Caco-2 (cell line): ENCODE measurements at places on chromosomes 4 and X.

DNA sequence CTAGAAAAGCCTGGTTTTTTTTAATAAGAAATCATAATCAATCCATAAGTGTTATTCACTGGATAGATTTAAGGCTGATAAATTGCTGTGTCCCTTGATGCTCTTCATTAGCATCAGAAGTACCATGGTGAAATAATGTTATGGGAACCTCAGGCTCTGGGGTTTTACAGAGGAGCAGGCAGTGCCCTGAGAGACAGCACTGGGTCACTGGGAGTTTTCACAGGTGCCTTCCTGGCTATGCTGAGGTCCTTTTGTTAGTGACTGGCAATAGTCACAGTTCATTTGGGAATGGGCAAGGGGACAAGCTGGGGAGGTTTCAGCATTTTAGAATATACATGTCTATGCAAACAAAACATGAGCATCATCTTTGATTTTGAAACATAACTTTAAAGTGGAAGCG is 38.6 kb downstream of the ANK2 start:
- DNase-seq: no peak

- no peak for DNase-seq
Measured at GRCh38 chr4:138460477-138461414, 218.6 kb upstream of the SLC7A11 start.

GRCh38 chrX:102155806-102156179 is at the start of gene BEX5:
Gene BEX5 (minus strand): TSS chrX:102155977. CDS start chrX:102154265, 1,712 bp downstream.
- no peak for DNase-seq

DNA sequence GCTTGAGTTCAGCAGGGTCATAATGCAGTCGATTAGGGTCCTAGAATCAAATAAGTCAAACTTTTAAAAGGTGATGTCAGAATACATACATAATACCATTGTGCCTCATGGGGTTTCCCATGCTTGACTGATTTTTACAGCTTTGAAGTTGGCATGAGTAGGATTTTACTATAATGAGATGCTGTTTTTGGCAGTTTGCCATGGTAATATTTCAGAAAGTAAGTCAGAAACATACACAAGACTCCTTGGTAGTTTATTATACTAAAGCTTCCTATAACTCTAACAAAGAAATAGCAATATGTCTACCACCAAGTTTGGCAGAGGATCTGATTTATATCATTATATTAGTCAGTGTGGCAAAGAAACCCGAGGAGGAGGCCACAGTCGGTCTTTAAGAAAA is 45.2 kb downstream of the PHKA2 start:
- no peak for DNase-seq

DNA sequence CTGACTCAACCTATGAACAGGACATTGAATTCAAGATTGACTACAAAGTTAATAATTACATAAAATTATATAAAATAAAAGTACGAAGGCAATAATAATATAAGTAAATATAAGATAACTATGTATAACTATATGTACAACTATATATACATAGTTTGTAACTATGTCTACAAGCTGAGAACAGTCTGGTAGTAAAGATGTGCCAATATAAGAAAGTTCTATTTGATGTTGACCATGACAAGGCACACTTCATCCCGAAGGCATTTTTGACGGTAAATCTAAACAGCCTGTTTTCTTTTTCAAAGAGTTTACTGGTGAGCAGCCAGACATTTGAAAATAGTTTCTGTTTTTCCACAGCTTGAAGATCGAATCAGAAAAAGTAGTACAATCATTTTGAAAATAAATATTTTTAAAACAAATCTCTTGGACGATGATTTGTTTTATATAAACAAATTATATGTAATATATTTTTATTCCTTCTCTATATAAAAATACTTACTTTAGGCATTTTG is 112.9 kb downstream of the CEP44 start:
- no peak for DNase-seq

DNA sequence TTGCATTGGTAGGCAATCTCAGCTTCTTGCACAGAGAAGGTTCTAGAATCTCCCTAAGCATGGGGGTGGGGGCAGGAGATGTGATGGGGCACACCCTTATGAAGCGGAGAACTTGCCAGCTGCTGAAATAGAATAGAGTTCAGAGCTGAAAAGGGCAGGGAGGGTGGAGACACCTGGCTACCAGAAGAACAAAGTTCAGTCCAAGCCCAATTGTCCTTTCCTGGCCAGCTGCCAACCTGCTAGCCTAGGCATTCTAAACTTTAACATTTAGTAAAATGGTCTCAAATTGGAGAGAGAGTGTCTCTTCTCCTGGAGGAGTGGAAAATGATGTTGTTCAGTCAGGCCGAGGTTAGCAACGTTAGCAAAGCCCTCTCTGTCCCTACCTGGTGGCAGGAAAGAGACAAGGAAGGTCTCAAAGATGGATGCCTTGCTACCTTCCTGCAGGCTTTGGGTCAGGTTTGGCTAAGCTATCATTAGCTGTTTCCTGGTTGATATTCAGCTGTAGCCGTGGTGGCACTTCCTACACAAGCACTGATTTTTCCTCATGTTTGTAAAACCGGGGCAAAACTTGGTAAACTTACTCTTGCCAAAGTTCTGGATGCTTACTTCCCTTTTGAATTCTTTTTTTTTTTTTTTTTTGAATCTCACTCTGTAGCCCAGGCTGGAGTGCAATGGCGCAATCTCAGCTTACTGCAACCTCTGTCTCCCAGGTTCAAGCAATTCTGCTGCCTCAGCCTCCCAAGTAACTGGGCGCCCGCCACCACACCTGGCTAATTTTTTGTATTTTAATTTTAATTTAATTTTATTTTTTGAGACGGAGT is 34.7 kb upstream of the NYX start:
- DNase-seq: peak; percentile 31

DNA sequence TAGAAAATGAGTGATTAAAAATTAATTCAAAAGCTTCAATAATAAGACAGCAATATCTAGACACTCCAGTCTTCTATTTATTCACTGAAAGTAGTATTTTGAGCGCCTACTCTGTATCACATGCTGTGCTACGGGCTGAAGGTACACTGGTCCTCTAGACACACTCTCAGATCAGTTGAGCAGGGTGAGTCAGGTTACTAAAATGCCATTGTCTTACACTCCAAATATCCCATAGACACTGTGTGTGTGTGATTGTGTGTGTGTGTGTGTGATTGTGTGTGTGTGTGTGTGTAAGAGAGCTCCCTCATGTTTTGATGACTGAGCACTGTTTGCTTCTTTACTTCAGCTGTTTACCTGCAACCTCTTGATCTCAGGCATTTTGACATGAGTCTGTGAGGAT is 342.8 kb upstream of the BOD1L1 start:
- DNase-seq: no peak

DNA sequence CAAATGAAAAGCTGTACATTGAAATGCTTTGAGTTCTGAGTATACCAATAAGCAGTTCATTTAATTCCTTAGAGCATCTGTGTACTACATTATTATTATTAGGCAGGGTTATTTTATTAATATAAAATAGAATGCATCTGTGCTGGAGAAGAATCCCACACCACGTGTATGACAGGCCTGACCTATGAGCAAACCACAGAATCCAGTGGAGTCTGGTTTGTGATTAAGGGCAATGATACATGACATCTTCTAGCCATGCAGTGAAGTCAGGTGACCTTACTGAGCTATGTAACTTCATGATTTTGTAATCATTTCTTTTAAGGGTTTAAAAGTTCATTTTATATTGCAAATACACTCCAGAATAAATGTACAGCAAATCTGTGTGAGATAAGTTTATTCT is 1165.0 kb upstream of the TENM3 start:
- DNase-seq: no peak

GRCh38 chr4:182745237-182745636 is 171.9 kb downstream of the DCTD start:
- DNase-seq: no peak

DNA sequence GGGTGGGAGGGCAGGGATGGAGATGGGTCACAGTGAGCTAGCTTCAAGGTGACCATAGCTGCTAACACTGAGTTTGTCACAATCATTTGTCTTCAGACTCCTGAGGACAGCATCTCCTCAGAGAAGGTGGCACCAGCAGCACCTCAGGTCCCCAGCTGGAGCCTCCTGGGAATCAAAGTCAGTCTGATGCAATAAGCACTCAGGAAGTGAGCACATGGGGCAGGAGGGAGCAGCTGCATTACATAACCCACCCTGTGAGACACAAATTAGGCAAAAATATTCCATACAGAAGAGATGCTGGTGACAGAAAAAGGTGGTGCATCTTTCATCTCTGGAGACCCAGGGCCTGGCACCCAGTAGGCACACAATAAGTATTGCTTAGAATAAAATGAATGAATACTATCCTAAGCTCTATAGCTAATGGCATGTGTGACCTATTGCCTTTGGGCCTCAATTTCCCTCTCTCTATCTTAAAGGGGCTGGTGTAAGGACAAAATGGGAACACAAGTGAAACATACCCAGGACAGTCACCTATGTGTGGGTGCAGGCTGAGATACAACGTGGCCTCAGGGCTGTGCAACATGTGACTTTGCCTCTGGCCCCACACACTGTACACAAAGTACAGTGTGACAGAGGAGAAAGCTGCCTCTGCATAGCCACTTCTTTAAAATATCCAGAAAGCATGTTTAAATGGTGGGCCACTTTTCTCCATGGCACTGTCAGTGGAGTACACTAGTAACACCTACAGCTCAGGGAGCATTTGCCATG is 37.1 kb downstream of the SLC39A8 start:
- no peak for DNase-seq

DNA sequence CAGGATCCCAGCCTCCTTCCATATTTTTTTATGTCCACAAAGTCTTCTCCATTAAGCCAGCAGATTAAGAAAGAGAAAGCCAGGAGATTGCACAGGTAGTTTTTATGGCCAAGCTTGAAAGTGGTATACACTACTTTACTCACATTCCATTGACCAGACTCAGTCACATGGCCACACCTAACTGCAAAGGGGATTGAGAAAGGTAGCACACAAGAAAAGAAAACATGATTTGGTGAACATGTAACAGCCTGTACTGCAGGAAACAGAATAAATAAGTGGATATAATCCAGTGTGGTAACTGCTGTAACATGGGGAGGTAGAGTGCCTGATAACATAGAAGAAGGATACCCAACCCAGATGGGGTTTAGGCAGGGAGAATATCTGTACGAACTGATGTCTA is 43.9 kb downstream of the HOPX start:
- no peak for DNase-seq

GRCh38 chr4:100208964-100209363 is 18.7 kb upstream of the DDIT4L start:
- no peak for DNase-seq

GRCh38 chr4:53022513-53023100 is 160.5 kb downstream of the RASL11B start:
- no peak for DNase-seq

- DNase-seq: peak; percentile 73
Measured at GRCh38 chr4:154559494-154560418, 3.1 kb upstream of the FGB start.

- DNase-seq: no peak
Measured at GRCh38 chrX:23554304-23554703, 113.0 kb upstream of the PRDX4 start.

GRCh38 chr4:137532869-137533236 is 559 bp upstream of the PCDH18 start:
- no peak for DNase-seq

GRCh38 chr4:80388284-80388607 is 52.7 kb downstream of the CFAP299 start:
- no peak for DNase-seq

DNA sequence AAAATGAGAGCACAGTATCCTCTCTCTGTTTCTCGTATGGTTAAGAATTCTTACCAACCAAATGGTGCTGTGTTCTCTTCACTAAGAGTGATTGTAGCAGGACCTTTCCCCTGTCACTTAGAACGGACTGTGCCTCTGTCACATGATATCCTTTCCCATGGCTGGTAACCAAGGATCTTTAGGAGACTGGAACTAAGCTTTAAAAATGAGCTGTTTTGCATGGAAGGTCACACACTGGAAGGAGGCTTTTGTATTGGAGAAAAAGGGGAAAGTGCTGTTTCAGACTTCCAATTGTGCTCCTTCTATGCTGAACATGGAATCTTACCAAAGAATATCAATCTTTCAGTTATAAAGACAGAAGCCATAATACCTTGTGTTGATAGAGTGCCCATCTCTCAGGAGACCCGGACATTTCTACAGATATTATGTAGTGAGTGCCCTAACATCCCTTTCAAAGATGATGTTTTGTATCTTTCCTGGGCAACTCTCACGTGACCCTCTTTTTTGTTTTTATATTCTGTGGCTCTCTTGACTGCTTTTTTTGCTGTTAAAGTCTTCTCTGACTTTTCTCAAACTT is 148.6 kb downstream of the SLC4A4 start:
- DNase-seq: no peak

DNA sequence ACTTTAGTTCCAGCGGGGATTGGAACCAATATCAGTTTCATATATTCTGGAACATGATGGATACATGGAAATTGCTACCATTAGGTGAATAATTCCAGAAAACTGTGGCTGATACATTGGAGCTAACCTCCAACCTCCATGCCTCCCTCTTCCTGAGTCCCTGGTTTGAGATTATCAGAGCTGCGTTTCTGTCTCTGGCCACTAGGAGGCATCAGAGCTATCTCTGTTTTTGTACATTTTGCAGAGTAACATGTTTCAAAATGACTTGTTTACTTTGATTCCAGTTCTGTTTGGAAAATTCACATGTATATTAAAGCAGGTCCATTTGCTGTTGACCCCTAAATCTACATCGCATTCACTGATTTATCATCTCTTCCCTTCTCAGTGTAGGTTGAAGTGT is 2.4 kb upstream of the RAB40AL start:
- DNase-seq: no peak

- no peak for DNase-seq
Measured at GRCh38 chr4:136863756-136864155, 668.5 kb downstream of the PCDH18 start.

DNA sequence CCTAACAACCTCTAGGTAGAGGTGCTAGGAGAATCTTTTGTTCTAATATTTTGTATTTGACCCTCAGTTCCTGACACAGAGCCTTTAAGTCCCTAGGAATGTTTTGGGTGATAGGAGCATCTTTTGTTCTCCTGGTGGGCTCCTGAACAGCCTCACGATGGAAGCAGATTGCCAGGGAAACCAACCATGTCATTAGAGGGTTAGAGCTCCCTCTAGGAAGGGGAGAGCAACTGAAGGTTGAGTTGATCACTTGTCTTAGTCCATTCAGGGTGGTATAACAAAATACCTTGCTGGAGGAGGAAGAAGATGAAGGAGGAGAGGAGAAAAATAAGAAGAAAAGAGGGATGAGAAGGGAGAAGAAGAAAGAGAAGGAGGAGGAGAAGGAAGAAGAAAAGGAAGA is 9.2 kb downstream of the VCX start:
- DNase-seq: no peak

DNA sequence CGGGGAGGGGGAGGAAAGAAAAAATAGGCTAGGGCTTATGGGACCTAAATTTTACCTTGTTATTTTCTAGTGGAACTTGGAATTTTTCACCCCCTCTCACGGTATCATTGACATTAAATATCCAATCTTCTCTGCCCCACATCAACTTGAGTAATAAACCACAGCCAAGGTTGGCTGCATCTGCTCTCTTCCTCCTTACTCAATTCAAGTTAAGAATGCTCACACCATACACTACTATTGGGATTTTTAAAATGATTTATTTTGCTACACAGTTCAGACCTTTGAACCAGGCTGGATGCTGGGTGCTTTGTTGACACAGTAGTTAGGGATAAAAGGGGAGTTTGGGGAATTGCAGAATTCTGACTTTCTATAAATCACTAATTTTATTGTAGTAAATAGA is 78.2 kb upstream of the DHX15 start:
- DNase-seq: no peak

- DNase-seq: no peak
Measured at GRCh38 chr4:78069859-78070258, 12.7 kb downstream of the FRAS1 start.
